Right cardiac atrium (tissue), 5 donors: ENCODE measurements at places on chromosomes 13 and 19.

DNA sequence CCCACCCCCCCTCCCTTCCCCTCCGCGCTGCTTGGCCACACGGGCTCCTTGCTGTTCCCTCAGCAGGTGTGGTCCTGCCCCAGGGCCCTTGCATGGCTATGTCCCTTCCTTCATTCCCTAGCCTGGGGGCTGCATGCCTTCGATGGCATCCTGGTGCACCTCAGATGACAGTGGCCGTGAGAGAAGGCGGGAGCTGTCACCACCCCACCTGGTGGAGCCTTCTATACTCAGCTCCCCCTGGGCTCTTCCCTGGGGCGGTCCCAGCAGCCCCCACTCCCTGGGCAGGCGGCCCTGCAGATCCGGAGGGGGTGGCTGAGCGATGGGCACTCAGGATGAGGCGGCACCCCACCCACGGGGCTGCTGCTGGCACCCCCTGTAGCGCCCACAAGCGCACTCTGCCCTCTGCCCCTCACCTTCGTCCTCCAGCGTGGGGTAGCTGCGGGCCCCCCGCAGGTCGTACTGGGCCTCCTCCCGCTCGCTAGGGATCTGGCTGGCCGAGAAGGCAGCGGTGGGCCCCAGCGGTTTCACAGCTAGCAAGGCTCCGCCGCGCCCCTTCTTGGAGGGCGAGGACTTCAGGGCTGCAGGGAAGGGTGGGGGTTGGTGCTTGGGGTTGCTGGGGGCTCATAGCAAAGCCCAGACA, 17.2 kb upstream of the CACTIN start:
- no peak for DNase-seq

DNA sequence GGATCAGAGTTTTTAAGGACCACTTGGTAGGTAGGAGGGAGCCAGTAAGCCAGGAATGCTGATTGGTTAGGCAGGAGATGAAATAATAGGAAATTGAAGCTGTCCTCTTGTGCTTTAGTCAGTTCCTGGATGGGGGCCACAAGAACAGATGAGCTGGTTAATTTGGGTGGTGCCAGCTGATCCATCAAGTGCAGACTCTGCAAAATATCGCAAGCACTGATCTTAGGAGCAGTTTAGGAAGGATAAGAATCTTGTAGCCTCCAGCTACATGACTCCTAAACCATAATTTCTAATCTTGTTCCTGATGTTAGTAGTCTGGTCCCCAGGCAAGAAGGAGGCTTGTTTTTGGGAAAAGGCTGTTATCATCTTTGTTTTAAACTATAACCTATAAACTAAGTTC, 117.9 kb upstream of the GPR12 start:
- no peak for DNase-seq

DNA sequence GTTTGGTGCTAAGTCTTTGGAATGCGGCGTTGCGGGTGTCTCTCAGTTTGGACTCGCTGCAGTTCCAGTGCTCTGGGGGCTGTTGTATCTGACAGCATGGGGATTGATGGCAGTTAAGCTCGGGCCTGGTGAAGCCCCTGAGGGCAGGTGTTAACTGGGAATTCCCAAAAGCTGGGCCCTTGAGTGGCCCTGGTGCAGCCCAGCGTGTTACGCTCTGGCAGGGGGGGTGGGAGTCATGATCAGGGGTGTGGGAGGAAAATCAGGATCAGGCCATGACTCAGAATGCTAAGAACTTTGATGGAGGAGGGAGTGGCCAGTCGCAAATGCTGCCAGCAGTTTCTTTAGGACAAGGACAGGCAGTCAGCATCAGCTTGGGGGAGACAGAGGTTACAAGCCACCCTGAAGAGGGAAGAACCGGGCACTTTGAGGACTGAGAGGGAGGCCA, 19.6 kb downstream of the AP2A1 start:
- DNase-seq: peak; percentile 50

DNA sequence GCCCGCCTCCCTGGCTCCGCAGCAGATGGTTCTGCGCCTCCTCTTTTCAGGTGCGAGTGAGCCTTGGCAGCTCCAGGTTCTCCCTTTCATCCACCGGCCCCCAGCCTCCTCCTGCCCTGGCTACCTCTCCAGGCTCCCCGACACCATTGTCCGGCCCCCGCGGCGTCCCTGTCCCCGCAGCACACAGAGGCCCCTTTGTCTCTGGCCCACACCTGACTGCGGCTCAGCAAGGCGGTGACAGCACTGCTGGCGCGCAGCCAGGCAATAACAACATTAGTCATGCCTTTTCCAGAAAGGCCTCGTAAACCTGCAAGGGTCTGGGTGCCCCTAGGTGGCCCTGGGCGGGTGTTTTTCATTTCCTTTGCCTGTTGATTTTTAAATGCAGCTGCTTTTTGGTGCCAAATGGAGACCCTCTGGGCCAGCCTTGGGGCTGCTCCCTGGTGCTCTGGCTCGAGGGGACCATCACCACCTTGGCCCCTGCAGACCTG, 73.2 kb upstream of the MEDAG start:
- peak; percentile 47 for DNase-seq

DNA sequence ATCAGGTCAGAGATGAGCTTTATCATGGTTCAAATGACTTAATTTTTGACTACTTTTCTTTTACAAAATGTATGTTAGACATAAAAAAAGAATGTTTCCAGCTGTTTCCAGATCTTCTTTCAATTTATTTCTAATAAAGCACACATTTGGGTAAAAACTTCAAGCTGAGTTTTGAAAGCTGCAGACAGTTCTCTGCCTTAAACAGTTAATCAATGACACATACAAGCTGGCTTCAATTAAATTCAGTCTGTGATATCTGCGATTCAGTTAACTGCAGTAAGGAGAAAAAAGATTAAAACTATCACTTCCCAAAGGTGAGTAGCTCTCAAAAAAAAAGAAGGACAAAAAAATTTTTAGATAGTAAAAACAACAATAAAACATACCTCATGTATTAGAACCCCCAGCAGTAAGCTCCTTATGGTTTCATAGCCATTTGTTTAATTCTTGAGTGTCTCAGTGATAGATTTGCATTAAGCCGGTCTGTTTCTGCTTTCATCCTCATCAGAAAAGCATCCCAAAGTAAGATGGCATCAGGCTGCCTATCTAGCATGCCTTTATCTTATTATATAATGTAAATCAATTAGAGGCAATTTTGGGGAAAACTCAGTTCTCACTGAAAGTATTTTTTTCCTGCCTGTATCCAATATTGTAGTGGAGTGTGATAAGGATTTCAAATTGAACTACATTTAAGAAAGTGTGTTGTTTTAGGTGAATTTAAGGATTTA, 81.8 kb upstream of the STARD13 start:
- DNase-seq: no peak
